CD4-positive, alpha-beta T cell (primary cell): ENCODE measurements at places on chromosomes 12 and 14. TPM values are rescaled to one million over a fixed set of nuclear protein-coding genes. Genes with fewer than 3 reads are reported as not detected.

- no peaks in the 10 kb centered on the region for H3K36me3 ChIP-seq
- DNase-seq = no peak
- H3K4me1 ChIP-seq = no peaks in the 10 kb centered on the region
- H3K27ac ChIP-seq = no peak overlapping the region
- H3K27me3 ChIP-seq = no peaks in the 10 kb centered on the region
These were observed 597.9 kb downstream of the VRK1 start for GRCh38 chr14:97395068-97395467.

- H3K4me3 ChIP-seq = no peak overlapping the region
- H3K4me1 ChIP-seq = no peaks in the 10 kb centered on the region
- H3K27ac ChIP-seq = no peak overlapping the region
- H3K27me3 ChIP-seq = no peaks in the 10 kb centered on the region
- no peaks in the 10 kb centered on the region for H3K36me3 ChIP-seq
- no peak for DNase-seq
These were observed 170.9 kb downstream of the PTCSC3 start for GRCh38 chr14:36005670-36006069.

Gene GPD1
- total RNA-seq = 0.41 TPM

- no peak for DNase-seq
- H3K4me1 ChIP-seq = peaks cover 8% of the 10 kb centered on the region
- H3K36me3 ChIP-seq = peaks cover 5% of the 10 kb centered on the region
- no peak overlapping the region for H3K4me3 ChIP-seq
These were observed 41.1 kb downstream of the ATXN2 start for GRCh38 chr12:111558107-111558376.

- no peaks in the 10 kb centered on the region for H3K4me1 ChIP-seq
- no peak overlapping the region for H3K27ac ChIP-seq
- no peaks in the 10 kb centered on the region for H3K27me3 ChIP-seq
These were observed 47.1 kb downstream of the PLXNC1 start for GRCh38 chr12:94195483-94195882.

- H3K4me1 ChIP-seq = peaks cover 19% of the 10 kb centered on the region
- H3K27ac ChIP-seq = no peak overlapping the region
- no peaks in the 10 kb centered on the region for H3K27me3 ChIP-seq
- H3K36me3 ChIP-seq = no peaks in the 10 kb centered on the region
- H3K4me3 ChIP-seq = no peak overlapping the region
- DNase-seq = no peak
These were observed 7.2 kb upstream of the LGALS3 start for GRCh38 chr14:55121628-55122439.

Gene CHGA
- not detected for total RNA-seq

DNA sequence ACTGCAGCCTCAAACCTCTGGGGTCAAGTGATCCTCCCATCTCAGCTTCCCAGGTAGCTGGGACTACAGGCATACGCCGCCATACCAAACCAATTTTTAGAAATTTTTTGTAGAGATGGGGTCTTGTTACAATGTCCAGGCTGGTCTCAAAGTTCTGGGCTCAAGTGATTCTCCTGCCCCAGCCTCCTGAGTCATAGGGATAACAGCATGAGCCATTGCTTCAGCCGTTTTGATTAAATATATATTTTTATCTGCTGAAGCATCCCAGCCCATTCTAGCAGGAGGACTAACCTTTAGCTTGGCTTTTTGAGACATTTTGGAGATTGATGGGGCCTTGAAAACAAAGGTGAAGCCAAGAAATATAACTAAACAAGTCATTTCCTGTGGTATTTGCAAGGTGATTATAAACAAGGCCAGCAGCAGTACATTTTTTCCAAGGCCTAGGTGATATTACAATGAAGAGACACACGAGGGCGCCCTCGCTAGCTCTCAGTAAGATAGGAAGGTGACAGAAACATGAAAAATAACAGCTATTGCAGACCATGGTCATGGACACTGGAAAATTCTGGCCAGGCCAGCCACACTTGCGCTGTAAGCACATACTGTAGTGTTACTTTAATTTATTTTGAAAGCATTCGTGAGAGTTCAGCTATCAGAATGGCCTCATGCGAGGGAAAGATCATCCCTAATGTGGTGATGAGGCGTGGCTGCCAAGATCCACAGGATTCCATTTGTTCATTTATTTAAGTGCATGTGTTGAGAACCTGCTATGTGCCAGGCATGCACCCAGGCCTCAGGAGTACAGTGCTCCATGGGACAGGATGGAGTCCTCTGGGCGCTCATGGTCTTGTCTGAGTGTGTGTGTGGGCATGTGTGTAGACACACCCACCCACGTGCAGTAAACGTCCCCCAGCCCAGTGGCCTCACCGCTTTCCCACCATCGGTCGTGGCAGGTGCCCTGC is 63.5 kb downstream of the DGLUCY start:
- H3K4me3 ChIP-seq = no peak overlapping the region
- peak; percentile 57 for DNase-seq
- H3K4me1 ChIP-seq = peaks cover 17% of the 10 kb centered on the region
- H3K27ac ChIP-seq = no peak overlapping the region

- H3K4me1 ChIP-seq = peaks cover 28% of the 10 kb centered on the region
- no peaks in the 10 kb centered on the region for H3K36me3 ChIP-seq
- no peaks in the 10 kb centered on the region for H3K27me3 ChIP-seq
- DNase-seq = no peak
These were observed 184.2 kb downstream of the CHST11 start for GRCh38 chr12:104640956-104641355.

DNA sequence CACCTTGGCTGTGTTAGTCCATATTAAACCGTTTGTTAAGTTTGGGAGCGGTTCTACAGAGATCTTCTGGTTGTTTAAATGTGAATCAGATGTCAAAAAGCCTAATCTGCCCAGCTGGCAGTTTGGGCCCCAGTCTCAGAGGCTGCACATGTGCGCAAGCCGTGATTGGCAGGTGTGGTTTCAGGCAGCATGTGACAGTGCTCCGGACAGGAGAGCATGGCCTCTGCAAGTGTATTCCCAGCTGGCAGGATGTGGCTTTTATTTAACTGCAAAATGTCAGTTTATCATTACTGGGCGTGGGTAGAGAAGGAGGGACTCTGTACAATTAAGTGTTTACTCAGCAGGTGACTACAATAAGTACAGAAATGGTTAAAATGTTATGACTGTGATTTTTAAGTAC is 77.5 kb downstream of the PELI2 start:
- DNase-seq = no peak
- no peak overlapping the region for H3K27ac ChIP-seq
- peaks cover 15% of the 10 kb centered on the region for H3K4me1 ChIP-seq
- H3K36me3 ChIP-seq = no peaks in the 10 kb centered on the region
- no peaks in the 10 kb centered on the region for H3K27me3 ChIP-seq

Gene PRPH
- 0.56 TPM for total RNA-seq

DNA sequence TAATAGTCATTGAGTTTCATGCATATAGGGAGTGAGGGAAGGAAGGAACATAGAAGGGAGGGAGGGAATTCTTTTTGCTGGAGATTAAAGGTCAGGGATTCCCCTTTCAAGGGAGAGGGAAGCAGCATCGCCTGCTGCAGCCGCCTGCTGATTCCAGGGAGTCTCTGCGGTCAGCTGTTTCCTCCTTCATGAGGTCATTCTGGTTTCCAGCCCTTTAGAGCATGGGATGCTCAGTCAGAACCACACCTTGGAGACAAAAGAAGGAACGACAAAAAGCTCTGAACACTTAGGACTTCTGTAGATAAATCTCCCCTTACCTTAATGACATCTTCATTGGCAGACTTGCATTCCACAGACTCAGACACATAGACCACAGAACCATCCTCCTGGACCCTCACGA is 923.0 kb upstream of the TMEM132C start:
- H3K4me1 ChIP-seq = no peaks in the 10 kb centered on the region
- no peaks in the 10 kb centered on the region for H3K27me3 ChIP-seq
- no peak overlapping the region for H3K27ac ChIP-seq
- no peaks in the 10 kb centered on the region for H3K36me3 ChIP-seq
- no peak for DNase-seq

DNA sequence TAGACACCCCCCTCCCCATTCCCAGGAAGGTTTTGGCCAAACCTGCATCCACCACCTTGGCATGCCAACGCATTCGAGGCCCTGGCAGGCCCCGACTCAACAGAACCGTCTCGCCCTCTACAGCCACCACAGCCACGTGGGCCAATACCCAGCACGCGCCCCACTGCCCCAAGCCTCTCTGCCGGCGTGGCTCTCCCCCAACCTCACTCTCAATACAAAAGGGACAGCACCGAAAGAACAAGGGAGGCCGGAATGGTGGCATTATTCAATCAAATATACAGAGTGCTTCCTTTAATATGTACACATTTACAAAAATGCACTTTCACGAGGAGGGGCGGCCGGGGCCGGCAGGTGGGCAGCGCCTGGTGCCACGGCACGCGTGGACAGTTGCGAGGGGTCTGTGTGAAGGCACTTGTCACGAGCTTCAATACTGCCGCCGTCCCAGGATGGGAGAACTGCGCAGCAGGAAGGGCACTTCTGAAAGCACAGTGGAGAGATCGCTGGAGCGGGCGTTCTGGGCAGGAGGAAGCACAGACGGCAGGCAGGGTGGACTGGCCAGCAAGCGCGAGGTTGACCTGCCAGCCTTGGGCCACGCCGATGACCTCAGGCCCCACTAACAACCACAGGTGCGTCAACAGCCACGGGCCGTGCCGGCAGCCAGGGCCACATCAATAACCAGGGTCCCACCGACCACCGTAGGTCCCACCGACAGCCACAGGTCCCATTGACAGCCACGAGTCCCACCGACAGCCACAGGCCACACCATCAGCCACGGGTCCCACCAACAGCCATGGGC is 26.9 kb downstream of the JAG2 start:
- no peak overlapping the region for H3K4me3 ChIP-seq
- H3K36me3 ChIP-seq = no peaks in the 10 kb centered on the region
- H3K27ac ChIP-seq = no peak overlapping the region
- H3K4me1 ChIP-seq = no peaks in the 10 kb centered on the region
- no peaks in the 10 kb centered on the region for H3K27me3 ChIP-seq
- DNase-seq = no peak

DNA sequence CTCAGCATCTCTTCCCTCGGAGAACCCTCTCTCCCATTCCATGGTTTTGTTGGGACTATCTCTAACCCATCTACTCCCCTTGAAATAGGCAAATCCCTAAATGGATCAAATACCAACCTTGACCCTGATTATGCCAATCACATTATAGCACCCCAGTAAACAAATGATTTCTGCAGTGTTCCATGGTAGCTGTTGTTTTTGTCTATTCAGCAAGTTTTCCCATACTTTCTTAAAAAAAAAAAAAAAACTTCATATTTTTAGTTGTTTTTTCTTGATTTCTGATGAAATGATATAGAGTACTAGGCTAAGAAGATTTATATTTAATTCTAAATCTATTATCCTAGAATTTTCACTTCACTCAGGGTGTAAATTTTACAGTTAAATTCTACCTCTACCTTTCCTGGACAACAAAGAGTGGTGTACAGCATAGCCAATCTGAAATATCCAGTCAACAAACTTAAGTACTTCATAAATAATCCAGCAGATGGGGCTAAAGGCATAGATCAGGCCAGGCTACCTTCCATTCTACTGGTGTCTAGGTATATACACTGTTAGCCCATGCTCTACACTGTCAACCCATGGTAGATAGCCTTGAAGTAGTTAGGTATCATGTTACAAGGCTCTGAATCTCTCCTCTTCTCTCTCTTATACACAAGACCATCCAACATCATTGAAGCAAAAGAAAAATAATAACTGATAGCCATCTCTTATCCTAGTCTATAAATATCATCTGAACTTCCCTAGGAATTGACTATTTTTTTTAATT is 82.2 kb downstream of the PLEKHG7 start:
- no peak overlapping the region for H3K4me3 ChIP-seq
- peak; percentile 79 for DNase-seq
- H3K27ac ChIP-seq = no peak overlapping the region

DNA sequence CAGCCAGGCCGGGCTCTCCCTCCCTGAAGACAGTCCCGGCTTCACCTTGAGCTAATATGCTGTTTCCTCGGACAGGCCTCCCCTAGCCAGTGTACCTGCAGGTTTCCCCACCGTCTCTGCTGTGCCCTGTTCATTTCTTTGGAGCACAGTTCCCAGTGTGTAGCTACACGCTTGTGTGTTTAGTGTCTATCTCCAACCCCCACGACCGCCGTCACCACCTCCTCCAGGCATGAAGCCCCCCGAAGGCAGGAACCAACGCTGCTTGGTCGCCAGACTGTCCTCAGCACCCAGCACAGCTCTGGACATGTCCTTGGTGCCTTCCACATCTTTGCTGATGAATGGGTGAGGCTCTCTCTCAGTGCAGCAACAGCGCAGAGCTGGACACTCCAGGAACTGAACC is 26.2 kb upstream of the PLEKHG6 start:
- H3K36me3 ChIP-seq = no peaks in the 10 kb centered on the region
- no peak for DNase-seq
- peaks cover 4% of the 10 kb centered on the region for H3K4me1 ChIP-seq
- no peak overlapping the region for H3K27ac ChIP-seq
- no peaks in the 10 kb centered on the region for H3K27me3 ChIP-seq
